Anterior cingulate cortex (tissue), 58 donors: ENCODE measurements at places on chromosomes 1 and 21.

- DNase-seq: no peak
Observed at GRCh38 chr1:157279138-157279801, 141.1 kb upstream of the ETV3 start.

GRCh38 chr1:118982266-118982665, 5.9 kb downstream of the TBX15 start:
- no peak for DNase-seq

DNA sequence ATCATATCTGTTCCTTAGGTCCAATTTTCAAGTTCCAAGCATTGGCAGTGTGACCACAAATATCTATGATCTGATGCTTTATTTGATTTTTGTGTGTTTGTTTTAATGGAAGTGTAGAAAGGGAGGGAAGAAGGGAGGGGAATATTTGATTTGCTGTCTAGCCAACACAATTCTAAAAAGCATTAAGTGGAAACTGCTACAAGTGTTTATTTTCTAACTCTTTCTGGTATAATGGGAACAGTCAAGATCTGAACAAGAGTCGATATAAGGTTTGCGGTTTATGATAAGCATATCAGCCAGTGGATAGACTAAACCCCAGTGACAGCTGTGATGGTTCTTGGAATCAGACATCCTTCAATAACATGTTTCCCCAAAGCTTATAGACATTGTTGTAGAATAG, 267.8 kb upstream of the SNX7 start:
- DNase-seq: no peak

GRCh38 chr1:160636076-160636475, 10.8 kb downstream of the SLAMF1 start:
- DNase-seq: no peak

DNA sequence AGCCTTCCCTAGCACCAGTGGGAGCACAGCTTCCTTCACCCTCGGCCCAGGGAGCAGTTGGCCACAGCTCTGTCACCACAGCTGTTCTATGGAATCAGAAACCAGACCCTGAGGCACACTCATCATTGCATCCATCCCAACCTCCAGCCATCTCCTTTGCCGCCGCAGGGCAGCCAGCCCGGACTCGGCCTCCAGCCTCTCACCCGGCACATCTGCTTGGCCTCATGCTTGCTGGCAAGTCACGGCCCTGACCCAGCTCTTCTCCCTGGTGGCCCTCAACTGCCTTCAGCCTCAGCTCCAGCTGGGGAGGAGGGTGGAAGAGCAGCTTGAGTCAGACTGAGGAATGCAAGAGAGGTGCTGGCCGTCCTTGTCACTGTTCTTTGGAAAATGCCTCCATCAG, 59.8 kb downstream of the TOR1AIP2 start:
- no peak for DNase-seq

DNA sequence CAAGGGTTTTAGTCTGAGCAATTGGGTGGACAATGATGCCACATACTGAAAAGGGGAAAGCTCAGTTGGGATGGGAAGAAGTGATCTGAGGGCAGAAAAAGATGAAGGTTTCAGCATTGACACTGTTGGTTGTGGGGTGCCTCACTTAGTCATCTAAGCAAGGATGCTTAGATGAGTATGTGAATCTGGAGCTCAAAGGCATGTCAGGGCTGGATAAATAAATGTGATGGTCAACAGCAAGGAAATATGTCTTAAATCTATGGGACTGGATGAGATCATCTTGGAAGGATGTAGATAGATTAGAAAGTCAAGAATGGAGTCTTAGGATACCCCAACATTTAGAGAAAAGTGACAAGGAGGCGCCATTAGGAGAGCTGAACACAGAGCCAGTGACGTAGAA, 114.6 kb downstream of the ZBTB18 start:
- DNase-seq: no peak

DNA sequence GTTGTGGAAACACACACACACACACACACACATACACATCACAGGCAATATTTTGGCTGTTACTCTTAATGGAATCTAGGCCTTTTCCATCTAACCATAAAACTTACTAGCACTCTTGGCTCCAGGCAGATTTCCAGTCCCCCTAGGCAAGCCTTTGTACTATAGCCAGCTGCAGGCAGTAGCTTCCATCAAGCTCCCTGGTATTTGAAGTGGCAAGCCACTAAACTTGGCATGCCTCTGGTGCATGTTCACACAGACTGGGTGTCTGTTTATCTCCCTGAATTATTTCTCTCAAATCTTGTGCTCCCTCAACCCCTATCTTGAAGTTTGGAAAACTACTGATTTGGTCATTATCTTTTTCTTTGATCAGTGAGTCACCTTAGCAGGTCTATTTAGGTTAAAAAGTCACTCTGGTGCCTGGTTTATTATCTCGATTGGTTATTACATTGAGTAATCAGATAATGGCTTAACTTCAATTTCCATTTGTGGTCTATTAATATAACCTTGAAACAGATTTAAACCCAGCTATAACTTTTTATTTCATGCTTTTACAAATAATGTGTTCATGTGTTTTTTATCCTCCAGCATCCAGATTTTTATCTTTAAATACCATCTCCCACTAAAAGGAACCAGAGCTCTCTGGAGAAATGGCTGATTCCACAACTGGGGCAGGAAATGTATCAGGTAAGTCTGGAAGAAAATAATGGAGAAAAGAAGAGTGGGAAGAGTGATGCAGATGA, 2.7 kb upstream of the RBM15 start:
- no peak for DNase-seq

GRCh38 chr21:41232013-41232412, 64.1 kb downstream of the BACE2 start:
- no peak for DNase-seq

GRCh38 chr1:102954576-102954975, 153.7 kb downstream of the COL11A1 start:
- DNase-seq: no peak

DNA sequence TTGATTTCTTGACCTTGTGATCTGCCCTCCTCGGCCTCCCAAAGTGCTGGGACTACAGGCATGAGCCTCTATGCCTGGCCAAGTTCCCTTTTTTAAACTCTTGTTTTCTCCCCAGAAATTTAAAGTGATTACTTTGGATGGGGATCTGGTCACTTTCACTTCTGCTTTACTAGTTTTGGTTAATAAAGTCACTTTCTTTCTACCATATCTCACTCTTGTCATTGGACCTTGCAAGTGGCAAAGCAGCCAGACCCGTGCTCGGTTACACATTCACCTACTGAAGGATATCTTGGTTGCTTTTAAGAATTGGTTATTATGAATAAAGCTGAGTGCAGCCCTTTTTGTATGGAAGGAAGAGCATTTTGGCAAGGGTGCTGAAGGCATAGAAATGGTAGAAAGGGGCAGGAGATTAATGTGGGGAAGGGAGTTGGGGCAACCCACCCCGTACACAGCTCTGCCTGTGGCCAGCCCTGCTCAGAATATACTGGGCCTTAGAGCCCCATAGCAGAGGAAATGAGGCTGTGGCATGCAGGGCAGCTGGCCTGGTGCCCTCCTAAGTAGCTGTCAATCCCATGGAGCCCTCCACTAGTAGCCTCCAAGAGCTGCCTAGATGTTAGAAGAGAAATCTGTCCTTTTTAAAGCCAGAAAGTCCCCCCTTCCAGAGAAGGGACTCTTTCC, 40.7 kb downstream of the CD2 start:
- DNase-seq: no peak

GRCh38 chr1:45686288-45687013, at the start of gene GPBP1L1:
GPBP1L1 (minus strand) TSS chr1:45686533; CDS start chr1:45659087, 27,446 bp downstream.
- peak; percentile 97 for DNase-seq

GRCh38 chr1:91601554-91602376, 101.1 kb downstream of the CDC7 start:
- no peak for DNase-seq

DNA sequence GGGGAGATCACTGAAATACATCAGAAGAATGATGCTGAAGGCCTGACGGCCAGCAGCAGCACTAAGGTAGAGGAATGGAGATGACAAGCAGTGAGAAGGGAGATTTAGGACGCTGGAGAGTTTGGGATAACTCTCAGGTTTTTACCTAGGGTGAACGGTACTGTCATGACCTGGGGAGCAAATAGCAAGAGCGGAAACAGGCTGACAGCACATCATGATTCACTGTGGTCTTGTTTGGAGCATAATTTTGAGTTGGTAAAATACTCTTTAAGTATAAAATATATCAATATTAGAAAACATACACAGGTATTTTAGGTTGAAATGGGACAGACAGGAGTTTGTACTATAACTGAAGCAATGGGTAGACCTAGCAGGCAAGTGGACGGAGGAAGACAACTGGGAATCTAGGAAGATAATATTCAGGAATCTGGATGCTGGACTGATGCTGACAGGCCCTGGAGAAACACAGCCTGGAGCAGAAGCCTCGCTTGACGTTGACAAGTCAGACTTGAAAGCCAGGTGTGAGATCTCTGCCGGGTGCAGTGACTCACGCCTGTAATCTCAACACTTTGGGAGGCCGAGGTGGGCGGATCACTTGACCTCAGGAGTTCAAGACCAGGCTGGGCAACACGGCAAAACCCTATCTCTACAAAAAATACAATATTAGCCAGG, 33.3 kb downstream of the ALG14 start:
- DNase-seq: no peak

DNA sequence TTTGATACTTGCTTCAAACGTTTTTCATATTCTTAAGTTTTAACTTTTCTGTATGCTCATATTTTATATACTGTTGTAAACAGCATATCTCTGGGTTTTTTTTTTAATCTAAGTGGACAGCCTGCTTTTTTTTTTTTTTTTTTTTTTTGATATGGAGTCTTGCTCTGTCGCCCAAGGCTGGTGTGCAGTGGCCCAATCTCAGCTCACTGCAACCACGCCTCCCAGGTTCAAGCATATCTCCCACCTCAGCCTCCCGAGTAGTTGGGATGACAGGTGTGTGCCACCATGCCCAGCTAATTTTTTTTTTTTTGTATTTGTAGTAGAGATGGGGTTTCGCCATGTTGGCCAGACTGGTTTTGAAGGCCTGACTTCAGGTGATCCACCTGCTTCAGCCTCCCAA, 1.2 kb downstream of the TBCE start:
- DNase-seq: no peak

- DNase-seq: no peak
Observed at GRCh38 chr1:43107664-43108063, 64.4 kb downstream of the EBNA1BP2 start.

DNA sequence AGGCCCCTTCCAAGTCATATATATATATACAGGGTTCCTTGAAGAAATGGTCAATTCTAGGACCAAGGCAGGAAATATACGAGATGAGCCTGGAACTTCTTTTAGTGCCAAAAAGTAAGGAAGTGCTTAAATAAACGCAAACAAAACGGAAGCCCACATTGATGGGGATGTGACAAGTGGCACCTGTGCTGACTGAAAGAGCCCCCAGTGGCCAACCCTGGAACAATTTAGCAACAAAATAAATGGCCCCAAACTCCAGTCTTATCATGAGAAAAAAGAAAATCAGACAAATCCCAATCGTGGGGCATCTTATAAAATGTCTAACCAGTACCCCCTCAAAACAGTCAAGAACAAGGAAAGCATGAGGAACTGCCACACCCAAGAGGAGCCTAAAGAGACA, 17.7 kb downstream of the PLA2G5 start:
- DNase-seq: no peak

GRCh38 chr1:223650465-223650864, 15.0 kb downstream of the CAPN8 start:
- peak; percentile 8 for DNase-seq

GRCh38 chr21:44865561-44866280, 7.8 kb downstream of the PTTG1IP start:
- no peak for DNase-seq

GRCh38 chr1:184210862-184211261, 159.3 kb downstream of the TSEN15 start:
- DNase-seq: no peak

GRCh38 chr1:199855580-199855979, 171.9 kb upstream of the NR5A2 start:
- no peak for DNase-seq

DNA sequence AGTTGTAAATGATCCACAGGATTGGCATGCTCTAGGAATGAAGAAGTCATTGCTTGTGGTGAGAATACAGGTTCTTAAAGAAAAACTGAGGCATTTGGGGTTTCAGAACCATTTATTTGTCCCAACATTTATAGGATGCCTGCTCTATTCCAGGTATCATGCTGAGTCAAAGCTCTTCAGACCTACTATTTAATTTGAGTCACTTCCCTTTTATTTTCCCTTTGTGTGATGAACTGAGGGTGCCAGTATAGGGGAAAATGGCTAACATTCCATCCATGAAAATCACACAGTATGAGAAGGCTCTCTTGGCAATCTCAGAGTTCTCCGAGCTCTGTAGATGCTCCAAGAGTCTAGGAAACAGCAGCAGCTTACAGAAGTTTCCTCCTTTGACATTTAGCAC, 110.4 kb downstream of the RNF220 start:
- DNase-seq: no peak

DNA sequence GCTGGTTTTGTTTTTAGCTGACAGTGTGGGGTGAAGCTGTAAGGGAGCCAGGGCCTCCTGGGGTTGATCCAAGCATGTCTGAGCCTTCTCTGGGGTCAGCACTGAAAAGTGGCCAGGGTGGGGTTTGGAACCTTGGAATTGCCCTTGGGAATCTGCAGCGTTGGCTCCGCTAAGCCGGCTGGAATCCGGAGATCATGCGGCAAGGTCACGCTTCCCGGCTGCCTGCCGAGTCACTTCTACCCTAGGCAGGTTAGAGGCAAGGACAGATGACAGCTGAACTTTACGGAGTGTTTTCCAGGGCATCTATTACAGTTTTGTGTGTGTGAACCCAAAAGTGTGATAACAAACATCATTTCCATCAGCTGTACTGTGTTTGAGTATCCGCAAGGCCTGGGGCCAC, 17.1 kb downstream of the ABCG1 start:
- no peak for DNase-seq
